ENCODE measurements at places on chromosomes 5 and 9. TPM values are rescaled to one million over a fixed set of nuclear protein-coding genes. Genes with fewer than 3 reads are reported as not detected.

Gene TAF11L14
- total RNA-seq: not detected

Gene THBS4
- total RNA-seq: 14.1 TPM

- DNase-seq: no peak
These were observed 1.6 kb downstream of the SKP1 start for GRCh38 chr5:134174841-134175839.

Gene IFNW1
- not detected for total RNA-seq

GRCh38 chr9:72749276-72749675 lies 203.6 kb downstream of the ALDH1A1 start:
- DNase-seq: no peak

DNA sequence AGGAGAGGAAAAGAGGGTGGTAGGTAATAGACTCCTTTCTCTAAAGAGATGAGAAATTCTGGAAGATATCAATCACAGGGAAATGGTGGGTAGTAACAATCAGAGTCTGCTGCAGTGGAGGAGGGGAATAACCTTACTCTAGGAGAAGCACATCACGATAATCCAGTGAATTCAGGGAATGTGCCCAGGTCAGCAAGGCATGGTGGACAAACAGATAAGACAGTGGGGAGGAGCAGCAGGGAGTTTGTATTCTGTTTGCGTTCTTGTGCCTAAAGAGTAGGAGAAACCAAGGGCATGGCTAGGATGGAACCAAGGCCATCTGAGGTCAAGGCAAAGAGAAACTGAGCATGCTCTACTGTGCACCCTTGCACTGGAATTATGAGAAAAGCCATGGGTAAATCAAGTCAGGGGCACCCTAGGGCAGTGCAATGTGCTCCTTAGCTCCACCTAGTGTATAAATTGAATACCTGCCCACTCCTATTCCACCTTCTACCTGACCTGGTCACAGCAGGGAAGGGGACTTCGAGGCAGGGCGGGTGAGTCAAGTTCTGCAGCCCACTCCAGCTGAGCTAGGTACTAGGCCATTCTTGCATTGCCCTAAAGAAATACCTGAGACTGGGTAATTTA lies 31.6 kb downstream of the RETREG1 start:
- no peak for DNase-seq

DNA sequence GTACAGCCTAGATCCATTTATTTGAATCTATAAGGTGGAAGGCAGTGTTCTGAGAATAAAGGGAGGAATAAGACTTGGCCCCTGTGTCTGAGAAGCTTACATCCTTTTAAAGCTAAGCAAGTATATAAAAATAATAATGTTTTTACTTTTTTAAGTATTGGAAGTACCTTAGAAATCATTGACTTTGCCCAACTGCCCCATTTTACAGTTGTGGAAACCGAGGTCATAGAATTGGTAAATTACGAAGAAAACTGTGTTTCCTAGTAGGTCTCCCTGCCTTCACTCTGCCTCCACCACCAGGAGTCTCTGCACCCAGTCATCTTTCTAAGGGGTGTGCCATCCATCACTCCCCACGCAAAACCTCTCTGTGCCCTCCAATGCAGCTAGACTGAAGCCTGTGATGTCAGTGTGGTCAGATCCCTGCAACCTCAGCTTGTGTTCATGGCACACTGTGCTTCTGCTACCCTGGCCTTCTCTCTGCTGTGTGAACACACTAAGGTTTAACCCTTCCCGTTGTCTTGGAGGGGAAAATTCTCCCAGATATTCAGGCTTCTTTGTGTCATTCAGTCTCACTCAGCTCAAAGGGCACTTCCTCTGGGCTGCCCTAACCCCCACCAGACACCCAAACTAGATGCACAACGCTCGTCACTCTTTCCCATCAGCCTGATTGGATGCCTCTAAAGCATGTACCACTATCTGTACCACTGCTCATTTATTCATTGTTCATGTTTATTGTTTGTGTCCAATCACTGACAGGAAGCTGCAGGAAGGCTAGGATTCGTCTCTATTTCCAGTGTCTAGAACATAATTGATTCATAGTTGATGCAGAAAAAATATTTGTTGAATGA lies 18.2 kb downstream of the ADRB2 start:
- DNase-seq: no peak

Gene IZUMO3
- 2.8 TPM for total RNA-seq

Measured in testis (tissue), 5 donors.